ENCODE measurements at places on chromosomes 16 and 17. TPM values are rescaled to one million over a fixed set of nuclear protein-coding genes. Genes with fewer than 3 reads are reported as not detected.

GTF3C1 gene
- 60.4 TPM for total RNA-seq

DNA sequence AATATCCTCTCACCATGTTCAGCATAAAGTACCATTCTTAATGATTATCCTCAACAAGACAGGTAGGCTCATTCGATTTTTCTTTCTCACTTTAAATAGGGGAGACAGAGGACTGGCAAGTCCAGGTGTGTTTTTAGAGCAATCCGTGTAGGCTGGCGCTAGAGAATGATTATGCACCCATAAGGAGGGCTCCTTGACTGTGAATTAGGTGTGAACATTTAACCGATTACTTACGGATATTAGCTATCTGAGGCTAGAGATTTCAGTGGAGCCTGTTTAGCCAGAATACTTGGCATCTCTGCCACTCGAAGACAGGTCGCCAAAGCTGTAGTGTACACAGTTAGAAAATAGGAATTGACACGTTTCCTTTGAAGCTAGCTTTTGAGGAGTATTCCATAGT lies 1.9 kb downstream of the SEC14L1 start:
- peaks cover 13% of the 10 kb centered on the region for H3K36me3 ChIP-seq
- H3K4me3 ChIP-seq = no peak overlapping the region
- DNase-seq = no peak
- peaks cover 46% of the 10 kb centered on the region for H3K4me1 ChIP-seq
- no peak overlapping the region for H3K27ac ChIP-seq

DNA sequence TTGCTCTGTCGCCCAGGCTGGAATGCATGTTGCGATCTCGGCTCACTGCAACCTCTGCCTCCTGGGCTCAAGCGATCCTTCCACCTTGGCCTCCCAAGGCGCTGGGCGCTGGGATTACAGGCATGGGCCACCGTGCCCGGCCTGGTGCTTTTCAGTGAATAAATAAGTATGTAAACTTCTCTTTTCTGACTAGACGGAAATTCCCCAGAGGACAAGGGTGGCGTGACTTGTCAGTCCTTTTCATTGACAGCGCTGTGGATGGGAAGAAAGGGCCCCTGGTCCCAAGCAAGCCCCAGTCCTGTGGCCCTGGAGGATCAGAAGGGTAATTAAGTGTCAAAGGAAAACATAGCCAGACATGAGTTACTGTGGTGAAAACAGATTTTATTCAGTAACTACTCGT lies 9.6 kb upstream of the SPN start:
- H3K27ac ChIP-seq = no peak overlapping the region
- no peaks in the 10 kb centered on the region for H3K27me3 ChIP-seq
- no peak for DNase-seq
- no peaks in the 10 kb centered on the region for H3K36me3 ChIP-seq
- no peak overlapping the region for H3K4me3 ChIP-seq
- no peaks in the 10 kb centered on the region for H3K4me1 ChIP-seq

DNA sequence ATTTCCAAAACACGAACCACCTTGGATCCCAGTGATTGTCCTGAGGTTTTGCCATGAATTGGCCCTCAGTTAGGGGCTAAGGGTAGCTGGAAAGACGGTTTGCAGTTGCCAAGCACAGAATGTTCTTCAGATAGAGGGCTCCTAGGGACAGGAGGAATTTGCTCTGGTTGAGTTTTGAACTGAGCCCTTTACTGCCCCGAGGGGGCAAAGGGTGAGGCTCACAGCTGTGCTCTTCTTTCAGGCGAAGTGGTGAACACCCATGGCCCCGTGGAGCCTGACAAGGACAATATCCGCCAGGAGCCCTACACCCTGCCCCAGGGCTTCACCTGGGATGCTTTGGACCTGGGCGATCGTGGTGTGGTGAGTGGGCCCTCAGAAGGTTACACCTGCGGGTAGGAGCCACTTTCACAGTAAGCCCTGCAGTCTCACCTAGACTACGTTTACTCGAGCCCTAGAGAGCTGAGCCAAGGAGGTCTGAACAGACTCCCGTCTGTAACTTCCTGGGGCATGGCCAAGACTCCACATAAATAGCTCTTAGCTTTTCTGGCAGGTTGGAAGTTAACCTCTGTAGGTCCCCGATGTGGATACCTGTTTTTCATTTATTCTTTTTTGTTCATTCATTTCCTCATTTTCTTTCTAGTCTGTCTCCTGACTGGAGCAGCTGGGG lies 32.5 kb downstream of the NMT1 start:
- H3K4me3 ChIP-seq = no peak overlapping the region
- H3K27me3 ChIP-seq = no peaks in the 10 kb centered on the region
- no peaks in the 10 kb centered on the region for H3K4me1 ChIP-seq
- H3K36me3 ChIP-seq = peaks cover 64% of the 10 kb centered on the region
- DNase-seq = no peak

DNA sequence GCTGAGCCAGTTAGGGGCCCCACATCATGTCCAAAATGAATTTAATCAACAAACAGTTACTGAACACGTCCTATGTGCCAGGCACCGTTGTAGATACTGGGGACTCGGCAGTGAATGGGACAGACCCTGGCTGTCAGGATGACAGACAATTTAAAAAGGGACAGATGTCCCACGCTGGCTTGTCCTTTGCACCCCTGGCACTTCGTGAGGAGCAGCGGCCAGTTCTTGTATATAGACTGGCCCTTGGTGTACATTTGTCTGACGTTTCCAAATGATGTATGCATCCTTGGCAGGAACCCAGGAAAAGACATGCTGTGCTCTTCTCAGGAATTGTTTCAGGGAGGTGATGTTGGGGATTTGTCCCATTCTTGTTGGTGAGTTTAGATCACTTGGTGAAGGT lies 21.1 kb downstream of the IL4R start:
- H3K36me3 ChIP-seq = peaks cover 37% of the 10 kb centered on the region
- H3K4me3 ChIP-seq = no peak overlapping the region
- H3K4me1 ChIP-seq = peaks cover 11% of the 10 kb centered on the region
- DNase-seq = no peak
- no peaks in the 10 kb centered on the region for H3K27me3 ChIP-seq

PRR14 gene
- total RNA-seq = 92.5 TPM

- no peak overlapping the region for H3K27ac ChIP-seq
- H3K27me3 ChIP-seq = no peaks in the 10 kb centered on the region
Observed at GRCh38 chr16:53035176-53035942, 17.3 kb downstream of the CHD9NB start.

DNA sequence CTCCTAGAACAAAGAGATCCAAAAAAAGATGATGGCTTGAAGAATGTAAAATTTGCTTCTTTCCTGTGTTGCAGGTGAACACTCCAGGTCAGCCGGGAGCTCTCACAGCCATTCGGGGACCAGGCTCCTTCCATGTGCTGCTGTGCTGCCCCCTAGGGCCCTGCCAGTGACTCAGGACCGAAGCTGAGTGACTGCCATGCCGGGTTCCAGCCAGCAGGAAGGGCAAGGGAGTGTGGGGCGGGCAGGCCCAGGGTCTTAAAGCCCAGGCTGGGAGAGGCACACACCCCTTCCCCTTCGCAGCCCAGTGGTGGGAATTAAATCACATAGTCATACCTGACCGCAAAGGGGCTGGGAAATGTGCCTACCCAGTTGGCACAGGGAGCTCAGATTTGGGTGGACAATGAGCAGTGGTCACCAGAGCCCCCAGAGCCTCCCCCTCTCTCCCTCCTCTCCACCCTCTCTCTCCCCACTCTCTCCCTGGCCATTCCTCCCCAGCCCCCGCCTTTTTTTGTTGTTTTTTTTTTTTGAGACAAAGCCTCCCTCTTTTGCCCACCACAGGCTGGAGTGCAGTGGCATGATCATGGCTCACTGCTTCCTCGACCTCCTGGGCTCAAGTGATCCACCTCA lies 11.5 kb downstream of the EPOP start:
- peaks cover 6% of the 10 kb centered on the region for H3K27me3 ChIP-seq
- DNase-seq = no peak
- no peak overlapping the region for H3K4me3 ChIP-seq
- no peaks in the 10 kb centered on the region for H3K4me1 ChIP-seq
- H3K27ac ChIP-seq = no peak overlapping the region
- no peaks in the 10 kb centered on the region for H3K36me3 ChIP-seq

- H3K4me1 ChIP-seq = no peaks in the 10 kb centered on the region
- no peaks in the 10 kb centered on the region for H3K27me3 ChIP-seq
- H3K4me3 ChIP-seq = no peak overlapping the region
- no peak overlapping the region for H3K27ac ChIP-seq
Observed at GRCh38 chr17:31597646-31598398, 206.3 kb downstream of the RAB11FIP4 start.

DNA sequence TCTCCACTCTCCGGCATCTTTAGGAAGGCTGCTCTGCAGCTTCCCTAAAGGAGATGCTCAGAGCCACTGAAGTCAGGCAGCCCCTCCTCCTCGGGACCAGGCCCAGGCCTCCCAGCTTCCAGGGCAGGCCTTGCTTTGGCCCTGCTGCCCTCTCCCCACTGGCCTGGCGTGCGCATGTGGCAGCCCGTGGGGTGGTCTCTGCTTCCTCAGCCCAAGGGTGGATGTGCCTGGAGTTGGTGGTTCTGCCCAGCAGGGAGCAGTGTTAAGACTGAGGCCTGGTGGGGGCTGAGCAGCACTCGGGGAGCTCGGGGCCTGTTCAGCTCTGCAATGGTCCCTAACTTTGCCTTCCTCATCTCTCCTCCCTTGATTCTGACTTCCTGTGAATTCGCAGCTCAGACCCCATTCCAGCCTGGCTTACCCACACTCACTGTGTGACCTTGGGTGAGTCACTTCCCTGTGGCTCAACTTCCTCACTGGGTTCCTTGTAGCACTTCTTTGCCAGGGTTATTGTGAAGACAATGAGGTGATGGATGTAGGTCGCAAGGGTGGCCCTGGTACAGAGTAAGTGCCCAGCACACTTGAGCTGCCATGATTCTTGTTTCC lies 63.2 kb downstream of the NKD1 start:
- H3K27ac ChIP-seq = no peak overlapping the region
- H3K4me3 ChIP-seq = no peak overlapping the region
- H3K27me3 ChIP-seq = no peaks in the 10 kb centered on the region
- H3K36me3 ChIP-seq = no peaks in the 10 kb centered on the region
- no peak for DNase-seq

CACNA1G gene
- total RNA-seq = not detected

DNA sequence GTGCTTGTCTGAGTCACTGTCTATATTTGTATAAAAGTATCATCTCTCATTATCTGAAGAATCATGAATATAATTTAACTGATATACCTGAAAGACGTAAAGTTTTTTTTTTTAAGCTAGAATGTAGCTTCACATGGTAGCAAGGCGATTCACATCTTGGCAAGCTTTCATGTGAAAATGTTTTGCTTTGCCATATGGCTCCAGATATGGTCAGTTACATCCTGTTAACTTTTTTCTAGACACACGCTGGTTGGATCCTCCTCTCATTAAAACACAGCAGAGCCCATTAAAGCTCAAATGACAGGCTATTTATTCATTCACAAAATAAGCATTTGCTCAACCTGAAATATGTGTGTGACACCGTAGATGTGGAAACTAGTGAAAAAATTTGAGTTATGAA lies 412.8 kb downstream of the KIF2B start:
- DNase-seq = no peak
- no peaks in the 10 kb centered on the region for H3K27me3 ChIP-seq
- no peaks in the 10 kb centered on the region for H3K36me3 ChIP-seq
- H3K4me3 ChIP-seq = no peak overlapping the region
- H3K4me1 ChIP-seq = no peaks in the 10 kb centered on the region

DNA sequence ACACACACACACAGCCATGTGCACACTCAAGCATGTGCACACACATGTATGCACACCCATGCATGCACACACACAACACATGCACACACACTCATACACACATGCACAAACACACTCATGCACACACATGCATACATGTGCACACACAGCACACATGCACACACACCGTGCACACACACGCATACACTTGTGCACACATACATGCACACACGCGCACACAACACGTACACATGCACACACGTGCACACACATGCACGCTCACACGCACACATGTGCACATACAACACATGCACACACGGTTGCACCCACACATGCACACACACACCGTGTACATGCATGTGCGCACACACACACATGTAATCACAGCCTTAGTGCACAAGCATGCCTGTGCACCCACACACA lies 230.4 kb upstream of the GSE1 start:
- H3K27me3 ChIP-seq = no peaks in the 10 kb centered on the region
- H3K4me1 ChIP-seq = no peaks in the 10 kb centered on the region
- no peaks in the 10 kb centered on the region for H3K36me3 ChIP-seq
- H3K27ac ChIP-seq = peak overlapping the region; percentile 9
- H3K4me3 ChIP-seq = no peak overlapping the region

DNA sequence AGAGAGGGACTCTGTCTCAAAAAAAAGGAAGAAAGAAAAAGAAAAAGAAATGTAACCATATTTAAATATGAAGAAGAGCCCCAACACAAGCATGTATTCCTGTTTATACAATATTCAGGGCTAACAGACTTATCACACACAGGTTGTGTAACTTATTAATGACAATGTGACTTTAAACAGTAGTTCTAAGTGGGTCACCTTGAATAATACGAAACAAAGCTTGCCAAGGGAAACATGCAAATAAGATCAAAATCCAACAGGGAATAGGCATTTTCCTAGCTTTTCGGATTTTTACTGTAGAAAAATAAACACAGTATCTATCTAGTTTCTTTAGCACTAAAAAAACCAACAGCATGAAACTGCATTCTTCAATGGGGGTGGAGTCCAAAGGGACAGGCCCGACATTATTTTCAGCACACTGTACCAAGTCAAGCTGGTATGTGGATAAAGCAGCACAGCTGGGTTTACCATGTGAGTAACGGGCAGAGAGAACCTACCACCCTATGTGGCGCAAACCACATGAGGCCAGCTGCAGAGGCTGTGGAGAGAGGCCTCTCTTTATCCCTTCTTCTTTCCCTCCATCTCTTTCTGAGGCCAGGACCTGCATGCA lies 45.3 kb downstream of the TOM1L2 start:
- no peaks in the 10 kb centered on the region for H3K36me3 ChIP-seq
- no peak for DNase-seq
- H3K4me3 ChIP-seq = no peak overlapping the region
- no peaks in the 10 kb centered on the region for H3K4me1 ChIP-seq
- H3K27ac ChIP-seq = no peak overlapping the region
- no peaks in the 10 kb centered on the region for H3K27me3 ChIP-seq

KRTAP4-3 gene
- total RNA-seq = not detected

- no peaks in the 10 kb centered on the region for H3K27me3 ChIP-seq
- no peak overlapping the region for H3K27ac ChIP-seq
- no peak overlapping the region for H3K4me3 ChIP-seq
- peaks cover 3% of the 10 kb centered on the region for H3K4me1 ChIP-seq
- no peaks in the 10 kb centered on the region for H3K36me3 ChIP-seq
Observed at GRCh38 chr16:17612336-17612735, 141.6 kb upstream of the XYLT1 start.

GRCh38 chr17:59647288-59647687 lies 27.6 kb downstream of the CLTC start:
- no peaks in the 10 kb centered on the region for H3K27me3 ChIP-seq
- H3K4me3 ChIP-seq = no peak overlapping the region
- DNase-seq = no peak
- H3K4me1 ChIP-seq = peaks cover 12% of the 10 kb centered on the region
